Glomerular endothelial cell (primary cell): ENCODE measurements at places on chromosomes 1 and 21. TPM values are rescaled to one million over a fixed set of nuclear protein-coding genes. Genes with fewer than 3 reads are reported as not detected.

The PROK1 gene
- total RNA-seq = not detected in 2 replicates

The CFHR3 gene
- not detected in 2 replicates for total RNA-seq

The NECTIN4 gene
- 0.76 TPM in 1 of 2 replicates, not detected in the other for total RNA-seq

The IL19 gene
- total RNA-seq = not detected in 2 replicates

The TCHHL1 gene
- total RNA-seq = not detected in 2 replicates

The OR2T33 gene
- not detected in 2 replicates for total RNA-seq

The FRRS1 gene
- 1.2 and 2.1 TPM in 2 replicates for total RNA-seq

The SLFNL1 gene
- total RNA-seq = 0.05 and 0.18 TPM in 2 replicates

The MXRA8 gene
- 25.8 and 39.1 TPM in 2 replicates for total RNA-seq

The CASQ1 gene
- total RNA-seq = not detected in 2 replicates

The ACTN2 gene
- total RNA-seq = not detected in 2 replicates

The CDK11B gene
- total RNA-seq = 13.5 and 24.3 TPM in 2 replicates

The AZIN2 gene
- 4.7 and 5.1 TPM in 2 replicates for total RNA-seq

The SPATA46 gene
- total RNA-seq = not detected in 2 replicates

The CYP4A22 gene
- not detected in 2 replicates for total RNA-seq

The NR5A2 gene
- total RNA-seq = 18.1 and 27.9 TPM in 2 replicates
